ENCODE measurements at places on chromosomes 7 and 10.

DNA sequence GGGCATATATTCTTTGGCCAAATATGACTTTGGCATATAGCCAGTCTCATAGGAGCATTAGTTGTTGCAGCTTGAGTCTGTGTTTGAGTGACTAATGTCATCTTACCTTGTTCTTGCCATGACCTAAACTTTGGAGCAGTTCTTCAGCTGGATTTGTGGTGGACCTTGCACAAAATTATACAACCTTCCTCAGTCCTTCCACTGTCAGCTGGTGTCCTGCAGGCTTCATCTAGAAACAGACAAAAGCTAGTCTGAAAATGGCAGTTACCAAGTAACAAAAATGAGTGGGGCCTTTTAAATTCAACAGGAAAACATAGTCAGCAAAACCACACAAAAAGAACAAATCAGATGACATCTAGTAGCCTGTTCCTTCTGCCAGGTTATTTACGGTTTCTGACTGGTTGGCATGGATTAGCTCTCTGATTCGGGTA lies 59.5 kb upstream of the HECTD2 start:
- DNase-seq: no peak

DNA sequence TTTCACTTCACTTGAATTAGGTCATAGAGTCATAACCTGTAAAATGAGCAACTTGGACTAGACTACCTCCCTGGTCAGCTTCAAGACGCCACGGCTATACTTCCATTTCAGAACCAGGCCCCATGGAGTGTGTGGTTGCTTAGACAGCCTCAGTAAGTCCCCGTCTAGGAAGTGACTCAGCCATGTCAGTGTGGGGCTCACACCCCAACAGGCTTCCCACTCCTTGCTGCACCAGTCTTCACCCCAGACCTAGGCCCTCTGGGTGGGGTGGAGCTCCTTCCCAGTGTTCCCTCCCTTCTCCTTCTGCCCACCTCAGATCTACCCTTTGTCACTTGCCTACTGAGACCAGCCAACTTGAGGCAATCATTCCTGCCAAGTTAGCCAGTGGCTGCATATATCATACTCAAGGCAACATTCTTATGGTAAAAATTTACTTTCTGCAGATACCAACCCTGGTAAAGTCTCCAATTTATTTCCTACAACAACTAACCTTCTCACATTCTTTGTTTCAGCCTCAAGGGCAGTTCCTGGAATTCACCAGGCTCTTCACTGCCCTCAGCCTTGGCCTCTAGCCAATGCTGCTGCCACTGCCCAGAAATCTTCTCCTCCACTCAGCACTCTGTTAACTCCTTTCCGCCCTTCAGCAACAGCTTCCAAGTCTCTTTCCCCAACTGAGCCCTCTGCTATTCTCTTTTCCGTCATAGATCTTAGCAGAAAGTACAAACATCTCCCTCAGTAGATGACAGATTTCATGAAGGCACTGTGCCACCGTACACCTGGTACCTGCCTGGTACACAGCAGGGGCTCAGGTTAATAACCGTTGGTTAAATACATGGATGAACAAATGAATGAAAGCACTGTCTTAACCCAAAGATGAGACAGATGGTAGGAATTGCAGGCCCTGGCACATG lies 31.3 kb upstream of the ZNRF2 start:
- DNase-seq: no peak

DNA sequence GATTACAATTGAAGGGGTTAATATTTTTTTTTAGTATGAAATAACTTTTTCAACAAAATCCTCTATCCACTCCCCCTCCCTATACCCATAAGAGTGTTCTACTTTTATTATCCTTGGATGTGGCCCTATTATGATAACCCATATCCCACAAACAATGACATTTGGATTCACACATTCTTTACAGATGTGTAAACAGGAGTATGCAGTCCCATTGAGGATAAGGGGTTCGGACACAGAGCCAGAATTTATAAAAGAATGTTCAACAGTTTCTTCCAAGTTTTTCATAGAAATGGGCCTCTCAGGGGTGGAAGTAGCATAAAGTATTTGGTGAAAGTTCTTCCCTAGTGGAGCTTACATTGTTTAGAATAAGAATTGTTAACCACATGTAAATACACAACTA lies 16.1 kb upstream of the PCLO start:
- DNase-seq: no peak

- no peak for DNase-seq
These were observed 75.1 kb upstream of the INSIG1 start for GRCh38 chr7:155222573-155222972.

- DNase-seq: no peak
These were observed 9.2 kb downstream of the TNPO3 start for GRCh38 chr7:129045682-129046081.

GRCh38 chr10:68154211-68154497 lies 44.9 kb downstream of the MYPN start:
- DNase-seq: no peak
